Fibroblast of skin of left quadriceps (primary cell): ENCODE measurements at places on chromosomes 13 and 19.

DNA sequence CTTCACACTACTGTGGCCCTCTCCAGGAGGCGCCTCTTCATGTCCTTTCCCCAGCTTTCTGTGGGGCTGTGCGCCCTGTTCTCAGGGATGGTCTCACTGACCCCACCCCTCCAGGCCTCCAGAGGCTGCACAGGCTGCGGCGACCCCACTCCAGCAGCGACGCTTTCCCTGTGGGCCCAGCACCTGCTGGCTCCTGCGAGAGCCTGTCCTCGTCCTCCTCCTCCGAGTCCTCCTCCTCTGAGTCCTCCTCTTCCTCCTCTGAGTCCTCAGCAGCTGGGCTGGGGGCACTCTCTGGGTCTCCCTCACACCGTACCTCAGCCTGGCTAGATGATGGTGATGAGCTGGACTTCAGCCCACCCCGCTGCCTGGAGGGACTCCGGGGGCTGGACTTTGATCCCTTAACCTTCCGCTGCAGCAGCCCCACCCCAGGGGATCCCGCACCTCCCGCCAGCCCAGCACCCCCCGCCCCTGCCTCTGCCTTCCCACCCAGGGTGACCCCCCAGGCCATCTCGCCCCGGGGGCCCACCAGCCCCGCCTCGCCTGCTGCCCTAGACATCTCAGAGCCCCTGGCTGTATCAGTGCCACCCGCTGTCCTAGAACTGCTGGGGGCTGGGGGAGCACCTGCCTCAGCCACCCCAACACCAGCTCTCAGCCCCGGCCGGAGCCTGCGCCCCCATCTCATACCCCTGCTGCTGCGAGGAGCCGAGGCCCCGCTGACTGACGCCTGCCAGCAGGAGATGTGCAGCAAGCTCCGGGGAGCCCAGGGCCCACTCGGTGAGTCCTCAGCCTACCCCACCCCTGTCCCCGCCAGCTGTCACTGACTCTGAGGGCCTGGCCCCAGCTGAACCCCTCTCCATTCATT is 11.2 kb downstream of the ARHGAP33 start:
- DNase-seq, result no peak

DNA sequence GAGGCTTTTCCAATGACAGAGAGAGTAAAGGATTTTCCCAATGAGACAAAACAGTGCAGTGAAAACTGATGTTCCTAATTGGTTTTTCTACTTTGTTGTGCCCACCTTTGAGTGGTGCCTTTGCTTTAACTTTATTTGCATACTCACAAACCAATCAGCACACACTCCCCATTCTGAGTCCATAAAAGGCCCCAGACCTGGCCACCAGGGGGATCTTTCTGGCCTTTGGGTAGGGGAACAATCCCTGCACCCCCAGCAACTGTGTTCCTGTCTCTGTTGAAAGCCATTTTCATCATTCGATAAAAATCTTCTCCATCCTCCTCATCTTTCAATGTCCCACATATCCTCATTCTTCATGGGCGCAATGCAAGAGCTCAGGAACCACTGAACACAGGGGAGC is 252.8 kb downstream of the B3GLCT start:
- DNase-seq, result no peak

- no peak for DNase-seq
Observed at GRCh38 chr19:17365361-17365760, 11.8 kb downstream of the PLVAP start.

DNA sequence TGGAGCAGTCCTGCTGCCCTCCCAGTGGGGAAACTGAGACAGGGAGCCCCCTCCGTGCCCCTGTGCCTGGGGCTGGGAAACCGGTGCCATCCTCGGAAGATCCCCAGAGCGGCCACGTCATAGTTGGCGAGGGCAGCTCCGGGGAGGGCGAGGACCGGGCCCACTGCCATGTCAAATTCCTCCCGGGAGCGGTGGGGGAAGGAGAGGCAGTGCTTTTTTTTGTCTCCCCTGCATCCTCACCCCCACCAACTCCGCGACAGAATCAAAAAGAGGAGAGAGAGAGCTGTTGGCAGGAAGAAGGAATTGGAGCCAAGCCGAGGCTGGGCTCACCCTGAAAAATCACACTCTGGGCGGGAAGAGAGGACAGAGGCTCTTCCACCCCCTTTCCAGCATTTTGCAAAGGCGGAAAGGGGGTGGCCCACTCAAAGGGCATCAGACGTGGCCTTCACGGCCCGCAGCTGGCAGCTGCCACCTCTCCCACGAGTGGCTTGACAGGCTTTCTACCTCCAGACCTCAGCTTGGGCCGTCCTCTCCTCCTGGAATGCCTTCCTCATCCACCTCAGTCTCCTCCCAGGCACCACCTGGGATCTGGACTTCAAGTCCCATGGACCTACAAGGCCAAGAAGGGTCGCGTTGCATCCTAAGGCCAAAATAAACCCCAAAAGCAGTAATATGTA is 19.6 kb upstream of the NFIC start:
- DNase-seq, result no peak

DNA sequence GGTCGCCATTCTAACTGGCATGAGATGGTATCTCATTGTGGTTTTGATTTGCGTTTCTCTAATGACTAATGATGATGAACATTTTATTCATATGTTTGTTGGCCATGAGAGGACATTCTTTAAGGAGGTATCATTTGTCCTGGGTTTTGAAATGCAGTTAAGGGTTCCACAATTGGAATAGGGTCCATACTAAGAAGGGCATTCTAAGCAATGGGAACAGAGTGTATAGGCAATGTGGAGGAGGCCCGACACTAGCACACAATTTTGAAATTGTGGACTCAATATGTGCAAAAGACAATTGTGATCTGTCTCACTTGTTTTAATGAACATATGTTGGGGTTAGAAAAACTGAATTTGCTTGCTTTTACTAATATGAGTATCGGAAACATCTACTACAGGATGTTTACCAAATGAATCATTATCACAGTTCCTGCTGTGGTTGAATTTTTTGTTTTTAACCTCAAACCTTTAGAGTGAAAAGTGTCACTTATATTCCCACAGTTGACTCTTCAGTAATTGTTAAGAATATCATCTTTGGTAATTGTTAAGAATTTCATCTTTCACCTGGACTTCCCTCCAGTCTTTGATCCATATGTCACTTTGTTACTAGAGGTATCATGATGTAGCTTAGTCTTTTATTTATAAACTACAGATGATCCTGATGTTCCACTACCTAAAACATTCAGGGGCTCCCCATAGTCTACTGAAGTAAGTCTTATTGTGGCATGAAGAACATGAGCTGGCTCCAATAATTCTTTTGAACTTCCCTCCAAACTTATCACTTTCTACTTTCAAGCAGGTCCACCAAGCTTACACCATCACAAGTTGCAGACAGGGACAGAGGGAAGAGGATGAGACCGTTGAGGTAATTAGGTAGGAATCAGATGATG is 109.7 kb upstream of the KLF12 start:
- peak; percentile 35 for DNase-seq

DNA sequence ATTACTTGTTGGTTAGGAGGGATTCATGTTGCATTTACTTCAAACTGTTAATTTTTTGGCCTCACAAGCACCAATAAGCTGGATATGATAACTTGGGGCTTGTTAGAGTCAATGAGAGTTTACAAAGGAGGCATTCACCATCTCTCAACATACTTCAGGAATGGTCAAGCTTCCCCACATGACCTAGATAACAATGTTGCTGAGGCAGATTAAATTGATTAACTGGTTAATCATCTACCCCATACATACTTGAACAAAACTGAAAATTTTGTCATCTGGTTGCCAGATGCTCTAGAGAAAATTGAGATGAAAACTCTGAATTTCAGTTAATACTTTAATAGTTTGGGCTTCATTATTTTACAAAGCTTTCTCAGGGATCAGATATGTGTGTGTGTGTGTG is 43.0 kb upstream of the UBL3 start:
- DNase-seq, result peak; percentile 72

GRCh38 chr13:39306639-39307589 is 268.7 kb downstream of the NHLRC3 start:
- DNase-seq, result no peak

DNA sequence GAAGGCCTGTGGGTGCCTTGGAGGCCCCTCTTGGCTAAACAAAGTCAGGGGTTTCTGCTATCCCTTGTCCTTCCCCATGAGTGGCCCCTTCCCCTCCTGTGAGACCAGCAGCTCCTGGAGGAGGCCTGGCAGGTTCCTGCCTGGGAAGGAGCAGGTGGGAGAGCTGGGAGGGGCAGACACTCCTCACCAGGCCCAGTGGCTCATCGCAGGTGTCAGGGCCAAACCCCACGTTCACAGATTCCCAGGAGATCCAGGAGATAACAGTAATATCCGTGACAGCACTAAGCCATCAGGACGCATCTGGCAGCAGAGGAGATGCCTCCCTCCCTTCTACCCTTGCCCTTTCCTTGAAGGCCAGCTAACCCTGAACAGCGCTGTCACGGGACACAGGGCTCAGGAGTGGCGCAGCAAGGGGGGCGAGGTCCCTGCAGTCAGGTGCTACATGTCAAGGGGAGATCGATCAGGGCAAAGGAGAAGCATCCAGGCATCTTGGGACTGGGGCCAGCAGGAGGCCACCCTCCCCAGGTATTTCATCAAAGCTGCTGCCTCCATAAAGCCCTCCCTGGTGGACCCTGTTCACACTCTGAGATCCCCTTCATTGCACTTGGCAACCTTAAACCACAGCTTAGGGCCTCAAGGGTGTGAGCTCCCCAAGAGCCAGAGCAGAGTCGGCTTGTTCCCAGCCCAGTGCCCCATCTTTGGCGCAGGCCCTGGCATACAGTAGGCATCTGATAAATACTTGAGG is 4.8 kb downstream of the CEBPA start:
- DNase-seq, result no peak

- DNase-seq, result no peak
Observed at GRCh38 chr19:45999653-46000121, 4.4 kb downstream of the CCDC61 start.

GRCh38 chr13:105638426-105638825 is 897.0 kb downstream of the EFNB2 start:
- no peak for DNase-seq

DNA sequence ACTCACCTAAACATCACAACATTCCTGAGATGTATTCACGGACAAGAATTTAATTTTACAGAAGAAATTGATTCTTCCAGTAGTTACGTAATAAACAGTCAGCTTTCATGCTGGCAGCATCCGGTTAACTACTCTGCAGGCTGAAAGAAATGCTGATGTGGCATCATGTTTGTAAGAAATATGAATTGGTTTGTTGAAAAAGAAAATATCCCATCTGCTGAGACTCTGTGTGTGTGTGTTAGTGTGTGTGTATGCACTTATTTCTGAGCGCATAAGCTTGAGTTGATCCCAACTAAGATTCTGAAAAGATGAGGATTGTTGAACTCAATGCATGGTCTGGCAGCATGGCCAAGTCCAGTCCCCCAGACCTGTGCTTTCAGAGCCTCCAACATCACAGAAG is 74.3 kb upstream of the FAM216B start:
- peak; percentile 3 for DNase-seq

DNA sequence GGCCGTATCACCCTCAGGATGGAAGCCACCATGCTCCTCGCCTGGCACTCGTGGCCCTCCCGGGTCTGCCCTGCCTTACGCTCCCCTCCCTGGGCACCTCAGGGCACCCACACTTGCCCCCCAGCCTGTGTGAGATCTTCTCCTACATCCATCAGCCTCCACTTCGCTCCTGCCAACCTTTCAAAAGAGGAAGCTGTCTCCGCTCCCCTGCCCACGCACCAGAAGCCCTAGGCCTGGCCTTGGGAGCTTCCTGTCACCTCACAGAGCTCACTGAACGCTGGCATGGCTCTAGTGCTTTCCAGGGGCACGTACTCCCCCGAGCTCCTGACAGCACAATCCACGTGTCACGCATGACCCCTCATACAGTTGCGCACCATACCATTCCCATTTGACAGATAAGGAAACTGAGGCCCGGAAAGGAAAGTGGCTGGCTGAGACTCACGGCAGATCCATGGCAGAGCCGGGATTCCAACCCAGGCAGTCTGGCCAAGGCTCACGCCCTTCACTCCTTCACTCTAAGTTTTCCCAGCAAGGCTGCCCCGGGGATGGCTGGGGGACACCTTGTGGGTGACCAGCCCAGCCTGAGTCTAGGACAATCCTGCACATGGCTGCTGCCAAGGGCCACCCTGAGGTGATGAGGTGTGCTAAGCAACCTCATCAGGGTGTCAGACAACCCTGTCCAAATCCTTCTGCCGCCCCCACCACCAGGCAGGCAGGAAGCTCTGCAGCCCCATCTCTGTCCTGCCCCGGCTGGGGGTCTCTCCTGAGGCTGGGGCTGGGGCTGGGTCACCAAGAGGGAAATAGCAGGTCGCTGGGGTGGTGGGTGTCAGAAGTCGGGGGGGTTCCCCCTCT is 19.3 kb downstream of the PPP1R12C start:
- DNase-seq, result no peak

DNA sequence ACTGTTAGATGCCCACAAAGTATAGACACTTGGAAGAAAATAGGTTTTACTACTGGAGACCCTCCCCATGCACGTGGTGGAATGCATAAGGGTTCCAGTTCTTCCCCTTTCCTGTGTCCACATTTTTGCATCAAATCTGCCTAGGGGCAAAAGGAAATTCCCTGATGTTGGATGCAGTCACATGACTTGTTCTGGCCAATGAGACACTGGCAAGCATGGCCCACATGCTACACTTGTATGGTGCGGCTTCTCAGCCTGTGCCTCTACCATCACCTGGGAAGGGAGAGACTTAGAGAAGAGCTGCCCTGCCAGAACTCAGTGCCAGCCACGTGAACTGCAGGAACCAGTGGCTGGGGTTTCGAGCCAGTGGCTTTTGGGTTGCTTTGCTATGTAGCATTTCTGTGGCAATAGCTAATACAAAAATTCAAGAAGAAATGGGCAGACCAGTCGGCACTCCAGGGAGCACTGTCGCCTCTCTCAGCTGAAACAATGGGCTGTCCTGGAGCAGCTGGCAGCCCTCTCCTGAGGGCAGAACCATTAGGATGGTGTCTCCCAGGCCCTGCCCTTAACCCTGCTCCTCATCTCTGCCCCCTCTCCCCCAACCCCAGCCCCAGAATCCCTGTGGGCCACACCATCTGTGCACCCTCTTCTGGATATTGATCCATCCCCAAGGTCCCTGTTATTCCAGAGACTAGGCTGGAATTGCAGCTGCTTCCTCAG is 634.0 kb downstream of the UQCRFS1 start:
- no peak for DNase-seq

DNA sequence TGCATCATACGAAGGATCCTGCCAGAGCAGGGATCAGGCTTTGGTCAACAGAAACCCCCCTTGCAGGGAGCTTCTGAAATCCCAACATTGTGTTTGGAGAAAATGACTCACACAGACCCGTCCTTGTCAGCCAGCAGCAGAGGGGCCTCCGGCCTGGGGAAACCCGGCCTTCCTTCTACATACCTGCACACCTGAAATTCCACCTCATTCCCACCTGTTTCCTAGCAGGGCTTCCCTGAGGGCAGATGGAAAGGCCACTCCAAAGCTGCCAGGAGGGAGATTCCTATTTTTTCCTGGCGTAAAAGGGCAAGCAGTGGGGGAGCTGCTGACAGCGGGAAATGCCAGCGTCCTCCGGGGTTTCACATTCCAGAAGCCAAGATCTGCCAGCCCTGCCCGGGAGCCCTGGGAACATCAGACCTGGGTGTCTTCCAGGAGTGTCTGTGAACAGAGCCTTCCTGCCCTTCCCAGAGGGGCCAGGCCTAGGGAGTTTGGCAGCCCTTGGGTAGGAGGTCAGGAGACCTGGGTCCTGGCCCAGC is 3.0 kb upstream of the IGFL1 start:
- no peak for DNase-seq

GRCh38 chr19:32421589-32422361 is 16.2 kb downstream of the DPY19L3 start:
- DNase-seq, result no peak
